KBM-7 (cell line): ENCODE measurements at places on chromosomes 11 and 22.

DNA sequence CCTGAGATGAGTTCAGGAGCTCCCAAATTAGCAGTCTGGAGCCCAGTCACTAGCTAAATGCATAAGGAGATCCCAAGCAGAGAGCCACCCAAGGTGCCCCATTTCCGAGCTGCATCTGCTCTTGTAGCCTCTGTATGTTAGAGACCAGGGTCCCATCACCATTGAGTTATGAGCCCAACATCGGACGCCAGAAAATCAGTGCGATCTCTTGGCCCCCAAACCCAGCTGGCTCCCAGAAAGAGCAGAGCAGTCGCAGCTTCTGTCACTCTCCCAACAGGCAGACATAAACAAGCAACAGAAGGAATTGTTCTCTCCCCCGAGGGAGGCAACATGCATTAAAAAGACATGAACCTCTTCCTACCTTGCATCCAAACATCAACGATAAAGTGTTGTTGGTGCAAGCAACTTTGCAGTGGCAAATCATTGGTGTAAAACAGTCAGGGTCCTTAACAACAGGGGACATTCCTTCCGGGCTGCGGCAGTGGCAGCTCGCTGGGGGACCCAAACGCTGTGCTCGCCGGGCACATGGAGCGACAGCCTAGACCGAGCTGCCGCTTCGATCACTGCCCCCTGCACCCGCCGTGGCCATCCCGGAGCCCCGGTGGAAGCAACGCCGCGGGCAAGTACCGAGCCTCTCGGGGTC lies 907.1 kb downstream of the DLG2 start:
- peak; percentile 36 for DNase-seq

- no peak for DNase-seq
Measured at GRCh38 chr11:47318166-47318565, 34.3 kb downstream of the MYBPC3 start.

DNA sequence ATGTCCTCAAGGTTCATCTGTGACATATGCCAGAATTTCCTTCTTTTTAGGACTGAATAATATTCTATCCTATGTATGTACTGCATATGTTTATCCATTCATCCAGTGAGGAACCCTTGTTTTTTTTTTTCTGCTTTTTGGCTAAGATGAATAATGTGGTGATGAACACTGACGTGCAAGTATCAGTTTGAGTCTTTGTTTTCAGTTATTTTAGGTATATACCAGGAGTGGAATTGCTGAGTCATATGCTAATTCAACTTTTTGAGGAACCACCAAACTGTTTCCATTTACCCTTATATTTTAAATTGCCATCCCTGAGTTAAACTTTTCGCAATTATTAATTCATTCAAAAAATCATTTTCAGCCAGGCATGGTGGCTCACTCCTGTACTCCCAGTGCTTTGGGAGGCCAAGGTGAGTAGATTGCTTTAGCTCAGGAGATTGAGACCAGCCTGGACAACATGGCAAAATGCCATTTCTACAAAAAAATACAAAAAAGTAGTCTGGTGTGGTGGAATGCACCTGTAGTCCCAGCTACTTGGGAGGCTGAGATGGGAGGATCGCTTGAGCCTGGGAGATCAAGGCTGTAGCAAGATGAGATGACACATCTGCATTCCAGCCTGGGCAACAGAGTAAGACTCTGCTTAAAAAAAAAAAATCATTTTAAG lies 64.2 kb downstream of the MICAL2 start:
- peak; percentile 76 for DNase-seq

DNA sequence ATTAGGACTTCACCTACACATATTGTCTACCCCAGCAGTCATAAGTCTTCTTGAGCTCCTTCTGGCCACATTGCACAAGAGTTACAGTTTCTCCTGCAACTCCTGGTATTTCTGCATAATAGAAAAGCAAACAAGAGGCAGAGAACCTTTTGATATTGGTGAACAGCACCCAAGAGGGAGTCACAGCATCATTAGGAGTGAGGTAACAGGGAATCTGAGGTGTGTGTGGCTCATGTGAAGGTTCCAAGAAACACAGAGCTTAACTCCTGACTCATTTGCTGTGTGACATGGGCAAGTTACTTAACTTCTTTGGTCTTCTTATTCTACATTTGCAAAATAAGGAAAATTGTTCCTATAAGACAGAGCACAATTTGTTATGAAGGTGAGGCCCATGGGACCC lies 374.6 kb downstream of the INSC start:
- DNase-seq: no peak

DNA sequence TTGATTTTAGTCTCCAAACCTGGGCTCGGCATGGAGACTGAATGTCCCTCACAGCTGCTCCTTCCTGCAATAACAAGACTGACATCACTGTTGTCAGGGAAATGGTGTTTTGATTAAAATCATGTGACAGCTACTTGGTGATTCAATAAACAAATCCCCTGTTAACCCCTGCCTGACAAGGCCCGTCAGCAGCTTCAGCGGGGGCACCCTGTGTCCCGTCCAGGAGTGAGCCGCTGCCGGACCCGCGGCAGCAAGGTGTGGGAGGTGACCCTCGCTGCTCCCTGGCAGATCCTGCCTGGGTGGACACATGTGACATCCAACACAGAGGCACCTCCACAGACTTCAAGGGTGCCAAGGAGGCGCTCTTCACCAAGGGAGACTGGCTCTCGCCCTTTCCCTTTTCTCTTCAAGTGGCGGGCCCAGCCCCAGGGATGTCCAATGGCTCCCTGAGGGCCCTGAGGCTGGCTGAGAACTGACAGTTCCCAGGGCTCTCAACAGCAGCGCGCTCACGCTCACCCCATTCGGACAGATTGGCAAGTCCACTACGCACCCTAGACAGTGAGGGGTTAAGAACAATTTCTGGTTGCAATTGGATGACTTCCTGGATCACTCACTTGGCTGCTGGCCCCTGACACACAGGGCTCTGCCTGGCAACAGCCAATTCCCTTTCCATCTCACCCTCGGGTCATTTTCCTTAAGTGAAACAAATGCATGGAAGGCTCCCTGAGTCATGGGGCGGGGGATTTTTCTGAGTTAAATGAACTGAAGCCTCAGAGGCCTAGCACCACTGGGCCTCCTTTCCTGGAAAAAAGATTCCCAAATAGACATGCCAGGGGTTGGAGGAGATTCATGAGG lies 30.7 kb downstream of the PPP2R1B start:
- DNase-seq: no peak

GRCh38 chr11:119344291-119345010 lies 2.1 kb downstream of the MFRP start:
- DNase-seq: no peak

GRCh38 chr11:94938095-94939055 lies 35.0 kb downstream of the CWC15 start:
- no peak for DNase-seq

DNA sequence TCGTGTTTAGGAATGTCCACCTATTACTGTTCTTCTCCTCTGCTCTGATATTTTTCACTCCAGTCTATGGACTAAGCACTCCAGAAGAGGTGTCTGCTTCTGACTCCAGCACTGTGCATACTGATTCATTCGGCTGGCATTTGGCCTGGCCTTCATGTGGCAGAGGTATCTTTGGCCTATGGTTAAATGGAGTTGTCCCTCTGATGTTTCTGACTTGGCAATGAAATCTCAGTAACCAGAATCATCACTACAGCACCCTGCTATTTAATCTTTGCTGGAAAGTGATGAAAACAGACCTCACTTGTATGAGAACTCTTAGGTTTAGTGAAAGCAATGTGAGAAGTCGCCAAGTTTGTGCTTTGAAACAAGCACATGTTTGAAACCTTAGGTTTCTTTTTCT lies 155.2 kb downstream of the MAML2 start:
- DNase-seq: no peak

DNA sequence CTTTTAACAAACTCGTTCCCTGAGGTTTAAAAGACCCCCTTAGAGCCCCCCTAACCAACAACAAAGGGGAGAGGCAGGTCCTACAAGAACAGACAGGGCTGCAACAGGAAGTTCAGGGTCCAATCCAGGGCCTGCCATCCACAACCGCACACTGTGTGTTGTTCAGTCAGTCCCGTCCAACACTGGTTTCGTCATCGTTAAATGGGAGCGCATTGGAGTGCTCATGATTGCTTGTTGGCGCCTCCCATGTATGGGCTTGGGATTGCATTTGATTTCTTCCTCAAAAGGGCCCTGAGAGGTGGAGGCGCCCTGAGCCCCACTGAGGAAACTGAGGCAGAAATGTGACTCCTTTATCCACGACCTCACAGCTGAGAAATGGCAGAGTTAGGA lies 174.1 kb downstream of the MN1 start:
- DNase-seq: no peak

DNA sequence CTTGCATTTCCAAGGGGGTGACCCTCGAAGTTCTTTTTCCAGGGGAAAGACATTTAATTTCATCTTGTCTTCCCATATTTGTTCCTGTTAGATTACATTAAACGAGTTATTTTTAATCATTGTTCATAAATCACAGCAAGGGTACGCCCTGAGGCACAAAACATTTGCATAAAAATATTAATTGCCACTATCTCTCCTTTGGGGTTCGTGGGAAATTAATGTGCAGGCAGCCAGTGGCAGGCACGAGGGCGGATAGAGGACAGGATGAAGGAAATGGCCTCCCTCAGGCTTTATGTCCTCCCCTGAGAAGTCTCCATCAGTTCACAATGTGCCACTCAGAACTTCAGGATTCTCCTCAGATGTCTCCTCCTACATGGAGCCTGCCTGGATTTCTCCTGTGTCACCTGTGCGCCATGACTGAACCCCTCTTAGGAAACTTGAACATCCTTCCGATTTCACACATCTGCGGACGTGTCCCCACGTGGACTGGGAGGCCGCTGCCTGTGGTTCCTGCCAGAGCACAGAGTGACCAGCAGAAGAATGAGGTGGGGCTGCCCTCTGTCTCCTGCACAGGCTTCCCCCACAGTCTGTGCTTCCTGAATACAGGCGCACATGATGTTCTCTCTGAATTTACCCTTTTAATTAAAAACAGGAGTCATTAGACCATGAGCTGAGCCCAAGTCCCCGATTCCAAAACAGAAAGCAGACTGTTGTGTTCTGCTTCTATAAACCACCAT lies 1085.9 kb downstream of the TBC1D22A start:
- no peak for DNase-seq

DNA sequence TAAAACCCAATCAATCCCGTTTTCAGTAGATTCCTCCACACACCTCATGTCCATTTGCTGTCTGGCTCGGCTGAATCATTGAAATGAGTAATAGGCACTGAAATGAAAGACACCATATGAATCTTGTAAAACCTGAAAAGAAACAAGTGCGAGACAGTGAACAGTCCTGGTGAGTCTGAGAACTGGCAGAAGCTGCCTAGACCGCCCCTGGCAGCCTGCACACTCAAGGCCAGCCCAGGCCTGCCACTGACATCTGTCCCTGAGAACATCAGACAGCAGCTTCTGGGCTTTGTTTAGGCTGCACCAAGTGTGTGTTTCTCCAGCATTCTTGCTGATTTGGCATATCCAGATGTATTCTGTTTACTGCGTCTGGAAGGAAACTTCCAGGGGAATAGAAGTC lies 44.8 kb downstream of the ENDOD1 start:
- DNase-seq: no peak

DNA sequence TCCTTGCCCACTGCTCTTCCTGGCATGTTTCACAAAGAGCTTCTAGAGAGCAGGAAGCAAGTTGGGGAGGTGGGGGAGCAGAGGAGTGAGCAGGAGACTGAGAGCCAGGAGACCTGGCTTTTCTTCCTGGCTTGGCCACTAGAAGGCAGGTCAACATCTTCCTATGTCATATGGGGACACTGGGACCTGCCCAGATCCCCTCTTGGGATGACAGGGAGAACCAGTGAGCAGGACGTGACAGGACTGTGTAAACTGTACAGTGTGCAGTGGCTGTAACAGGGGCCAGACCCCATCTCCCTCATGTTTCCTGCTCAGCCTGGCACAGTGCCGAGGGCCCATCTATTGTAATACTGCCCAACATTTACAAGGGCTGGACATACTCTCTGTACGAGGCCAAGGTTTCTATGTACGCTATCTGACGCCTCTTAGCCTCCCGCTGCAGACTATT lies 29.4 kb downstream of the GDPD5 start:
- peak; percentile 19 for DNase-seq

- DNase-seq: peak; percentile 70
Measured at GRCh38 chr11:9633679-9634078, 30.2 kb upstream of the SWAP70 start.

- peak; percentile 46 for DNase-seq
Measured at GRCh38 chr11:90250970-90251369, 28.1 kb upstream of the CHORDC1 start.

DNA sequence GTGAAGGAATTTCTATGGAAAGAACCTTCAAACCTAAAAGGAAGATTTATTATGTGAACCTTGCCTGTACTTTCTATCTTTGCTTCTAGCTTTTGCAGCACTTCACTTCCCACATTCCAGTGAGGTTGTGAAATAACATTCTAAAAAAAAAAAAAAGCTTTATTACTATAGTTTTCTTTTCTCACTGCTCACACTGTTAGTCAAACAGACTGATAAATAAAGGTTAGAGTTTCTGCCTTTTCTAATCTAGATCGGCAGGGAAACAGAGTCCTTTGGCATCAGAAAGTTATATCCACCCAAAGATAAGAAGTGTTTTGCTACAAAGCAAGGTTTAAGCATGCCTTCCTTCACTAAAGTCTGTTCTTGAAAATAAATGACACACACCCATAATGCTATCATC lies 2.8 kb downstream of the AAMDC start:
- DNase-seq: no peak

DNA sequence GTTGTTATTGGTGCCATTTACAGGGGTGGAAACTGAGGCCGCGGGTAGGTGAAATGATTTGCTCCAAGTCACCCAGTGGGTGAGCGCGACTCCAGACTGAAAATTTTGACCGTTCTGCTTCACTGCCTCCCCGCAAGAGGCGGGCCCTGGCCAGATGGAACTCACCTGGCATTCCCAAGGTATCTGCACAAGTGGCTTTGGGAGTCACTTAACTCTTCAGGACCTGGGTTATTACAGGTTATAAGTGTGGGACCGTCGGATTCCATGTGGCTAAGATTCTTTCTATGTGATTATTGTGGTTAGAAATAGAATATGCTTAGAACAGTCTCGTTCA lies 598 bp downstream of the CABIN1 start:
- DNase-seq: no peak

GRCh38 chr11:124793466-124794278 lies 6.5 kb downstream of the MSANTD2 start:
- DNase-seq: peak; percentile 65

GRCh38 chr11:2968341-2968900 lies 23.7 kb downstream of the NAP1L4 start:
- no peak for DNase-seq

GRCh38 chr11:133533205-133533604 lies 904 bp upstream of the OPCML start:
- no peak for DNase-seq

DNA sequence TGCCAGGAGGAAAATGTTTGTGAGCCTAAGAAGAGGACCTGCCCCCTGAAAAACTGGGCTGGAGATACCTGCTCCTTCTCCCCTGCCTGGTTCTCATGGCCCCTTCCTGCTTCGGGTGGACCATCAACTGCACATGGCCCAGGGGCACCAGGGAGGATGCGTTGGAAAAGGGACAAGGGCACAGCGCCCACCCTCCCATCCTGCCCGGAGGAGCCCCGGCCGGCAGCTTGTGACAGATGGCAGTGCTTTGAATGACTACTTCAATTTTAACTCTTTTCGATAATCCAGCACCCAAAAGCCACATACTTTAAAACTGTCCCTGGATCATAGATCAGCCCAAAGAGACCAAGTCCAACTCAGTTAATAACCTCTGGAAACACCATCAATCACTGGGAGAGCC lies 135.8 kb upstream of the NECTIN1 start:
- DNase-seq: no peak
